ENCODE measurements at places on chromosomes 12 and 14.
A peak's percentile ranks its signal among the peaks of the same experiment; 100 is the strongest.

- no peak for DNase-seq
Observed at GRCh38 chr12:73124480-73124879, 852.3 kb downstream of the TRHDE start.

GRCh38 chr14:96038920-96039632 lies at the start of gene C14orf132:
Gene C14orf132 (plus strand): TSS chr14:96039362. CDS start chr14:96039501, 139 bp downstream.
- DNase-seq: peak; percentile 74

DNA sequence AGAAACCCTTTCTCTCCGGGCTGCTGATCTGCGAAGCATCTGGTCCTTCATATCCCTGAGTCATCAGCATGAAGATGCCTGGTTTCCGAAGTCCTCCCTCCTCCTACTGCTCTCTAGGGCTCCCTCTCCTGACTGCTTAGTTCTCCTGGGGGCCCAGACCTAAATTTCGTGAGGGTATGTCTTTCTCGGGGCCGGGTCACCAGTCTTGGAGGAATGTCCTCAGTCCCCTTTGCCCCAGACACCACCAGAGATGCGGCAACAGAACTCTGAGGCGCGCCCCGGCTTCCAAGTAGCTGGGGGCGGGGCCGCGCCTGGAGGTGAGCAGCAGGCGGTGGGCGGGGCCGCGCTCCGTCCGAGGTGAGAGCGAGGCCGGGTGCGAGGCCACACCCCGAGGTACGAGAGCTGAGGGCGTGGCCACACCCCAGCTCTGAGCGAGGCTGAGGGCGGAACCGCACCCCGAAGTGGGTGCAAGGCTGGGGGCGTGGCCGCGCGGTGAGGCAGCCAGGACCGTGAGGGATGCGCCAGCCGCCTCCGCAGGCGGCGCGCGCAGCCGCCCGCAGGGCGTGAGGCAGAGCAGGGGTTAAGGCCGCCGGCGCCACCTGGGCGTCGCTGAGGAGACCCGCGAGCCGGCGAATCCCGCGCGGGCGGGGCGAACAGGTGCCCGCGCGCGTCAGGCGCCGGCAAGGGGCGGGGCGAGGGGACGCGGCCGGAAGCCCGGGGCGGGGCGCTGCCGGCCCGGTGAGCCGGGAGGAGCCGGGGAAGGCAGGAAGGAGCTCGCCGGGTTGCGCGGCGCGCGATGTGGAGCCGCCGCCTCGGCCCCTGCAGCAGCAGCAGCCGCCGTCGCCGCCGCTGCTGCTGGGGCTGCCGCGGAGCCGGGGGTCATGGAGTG lies at the start of gene BICDL1:
Gene BICDL1, plus strand, starts transcription at position 765 of the 889 bp plus-strand sequence. CDS start 633 bp downstream, outside the sequence.
- peak; percentile 46 for DNase-seq

DNA sequence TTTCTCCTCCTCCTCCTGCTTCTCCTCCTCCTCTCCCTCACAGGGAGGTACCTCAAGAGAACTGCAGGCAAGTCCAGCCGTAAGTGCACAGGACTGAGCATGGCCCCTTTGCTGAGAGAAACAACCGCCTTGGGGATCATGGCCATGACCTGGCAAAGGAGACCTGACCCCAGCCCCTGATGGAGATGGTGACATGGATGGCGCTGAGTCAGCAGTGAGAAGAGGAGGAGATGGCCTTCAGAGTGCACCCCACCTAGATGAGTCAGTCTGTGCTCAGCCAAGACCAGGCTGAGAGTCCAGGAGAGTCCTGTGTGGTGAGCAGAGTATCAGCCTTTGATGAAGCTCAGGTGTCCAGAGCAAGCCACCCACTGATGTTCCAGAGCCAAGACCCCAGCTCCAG lies 36.4 kb downstream of the MEG3 start:
- peak; percentile 10 for DNase-seq

- no peak for DNase-seq
Observed at GRCh38 chr12:25653487-25654175, 100.5 kb upstream of the LMNTD1 start.

GRCh38 chr12:132569856-132570480 lies 40.4 kb downstream of the LRCOL1 start:
- no peak for DNase-seq

GRCh38 chr12:120703311-120703942 lies 6.8 kb upstream of the UNC119B start:
- peak; percentile 44 for DNase-seq

GRCh38 chr12:121801595-121802484 lies 2.0 kb upstream of the SETD1B start:
- DNase-seq: no peak

DNA sequence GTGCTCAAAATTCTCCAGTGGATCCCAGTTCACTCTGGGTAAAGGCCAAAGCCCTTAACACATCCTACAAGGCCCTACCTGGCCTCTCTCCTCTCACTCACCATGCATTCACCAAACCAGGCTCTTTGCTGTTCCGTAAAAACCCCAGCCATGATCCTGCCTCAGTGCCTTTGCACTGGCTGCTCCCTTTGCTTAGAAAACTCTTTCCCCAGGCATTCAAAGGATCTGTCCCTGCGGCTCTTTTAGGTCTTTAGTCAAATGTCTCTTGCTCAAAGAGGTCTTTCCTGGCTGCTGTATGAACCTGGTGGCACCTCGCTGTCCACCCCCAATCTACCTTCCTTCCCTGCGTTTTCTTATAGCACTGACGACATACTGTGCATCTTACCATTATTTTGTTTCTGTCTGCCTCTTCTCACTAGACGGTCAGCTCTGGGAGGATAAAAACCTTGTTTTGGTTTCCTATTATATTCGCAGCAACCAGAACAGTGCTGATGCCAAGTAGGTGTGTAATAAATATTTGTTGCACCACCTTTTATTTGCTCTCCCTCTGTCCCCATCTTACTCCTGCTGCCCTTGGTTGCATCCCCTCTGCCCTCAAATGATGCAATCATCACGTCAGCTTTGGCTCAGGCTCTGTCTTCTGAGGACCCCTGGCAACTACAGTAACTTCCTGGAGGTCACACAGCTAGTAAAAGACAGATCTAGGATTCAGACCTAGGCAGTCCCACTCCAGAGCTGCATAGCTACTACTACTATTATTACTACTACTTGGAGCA lies 23.8 kb upstream of the DICER1 start:
- DNase-seq: no peak

GRCh38 chr12:132550014-132550802 lies 60.2 kb downstream of the LRCOL1 start:
- DNase-seq: no peak
